ENCODE measurements at places on chromosomes 1 and 21.

- DNase-seq = peak; percentile 15
Observed at GRCh38 chr1:119372503-119373086, 4.0 kb downstream of the HAO2 start.

DNA sequence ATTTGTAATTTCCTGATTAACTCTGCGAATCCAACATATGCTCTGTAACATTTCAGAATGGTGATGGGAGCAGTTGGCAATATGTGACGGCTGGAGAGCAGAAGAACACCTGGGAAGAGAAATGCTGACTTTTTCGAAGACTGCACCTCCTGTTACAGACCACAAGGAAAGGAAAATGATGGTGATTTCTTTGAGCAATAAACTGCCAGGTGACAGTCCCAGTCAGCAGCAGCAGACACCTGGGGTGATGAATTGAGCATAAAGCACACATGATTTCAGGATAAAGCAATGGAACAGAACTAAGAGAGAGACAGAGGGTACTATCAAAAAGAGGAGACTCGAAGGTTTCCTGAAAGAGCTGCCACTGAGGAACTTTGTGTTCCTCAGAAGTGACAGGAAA lies 528.6 kb downstream of the NEGR1 start:
- DNase-seq = no peak

GRCh38 chr1:157237981-157238380 lies 99.8 kb upstream of the ETV3 start:
- no peak for DNase-seq

- DNase-seq = no peak
Observed at GRCh38 chr1:24235921-24236788, 49.1 kb upstream of the IFNLR1 start.

GRCh38 chr1:67969446-67969845 lies 81.0 kb downstream of the DIRAS3 start:
- DNase-seq = peak; percentile 9

DNA sequence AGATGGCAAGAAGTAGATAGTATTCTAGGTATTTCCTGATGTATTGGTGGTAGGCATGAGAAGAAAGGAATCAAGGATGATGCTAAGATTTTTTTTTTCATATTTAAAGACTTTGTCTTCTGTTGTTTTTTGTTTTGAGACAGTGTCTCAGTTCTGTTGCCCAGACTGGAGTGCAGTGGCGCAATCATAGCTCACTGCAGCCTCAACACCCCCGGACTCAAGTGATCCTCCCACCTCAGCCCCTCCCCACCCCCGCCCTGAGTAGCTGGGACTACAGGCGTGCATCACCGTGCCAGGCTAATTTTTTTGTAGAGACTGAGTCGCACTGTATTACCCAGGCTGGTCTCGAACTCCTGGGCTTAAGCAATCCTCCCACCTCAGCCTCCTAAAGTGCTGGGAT lies 2.8 kb upstream of the CAPZB start:
- DNase-seq = no peak

GRCh38 chr1:228212966-228213844 lies 5.4 kb downstream of the OBSCN start:
- peak; percentile 70 for DNase-seq

Data from HCEC 1CT (cell line).